H9 (cell line): ENCODE measurements at places on chromosomes 16 and 17. TPM values are rescaled to one million over a fixed set of nuclear protein-coding genes. Genes with fewer than 3 reads are reported as not detected.
A peak's percentile ranks its signal among the peaks of the same experiment; 100 is the strongest.

- no peak for DNase-seq
These were observed 324.1 kb downstream of the ZFHX3 start for GRCh38 chr16:72723781-72724180.

DNA sequence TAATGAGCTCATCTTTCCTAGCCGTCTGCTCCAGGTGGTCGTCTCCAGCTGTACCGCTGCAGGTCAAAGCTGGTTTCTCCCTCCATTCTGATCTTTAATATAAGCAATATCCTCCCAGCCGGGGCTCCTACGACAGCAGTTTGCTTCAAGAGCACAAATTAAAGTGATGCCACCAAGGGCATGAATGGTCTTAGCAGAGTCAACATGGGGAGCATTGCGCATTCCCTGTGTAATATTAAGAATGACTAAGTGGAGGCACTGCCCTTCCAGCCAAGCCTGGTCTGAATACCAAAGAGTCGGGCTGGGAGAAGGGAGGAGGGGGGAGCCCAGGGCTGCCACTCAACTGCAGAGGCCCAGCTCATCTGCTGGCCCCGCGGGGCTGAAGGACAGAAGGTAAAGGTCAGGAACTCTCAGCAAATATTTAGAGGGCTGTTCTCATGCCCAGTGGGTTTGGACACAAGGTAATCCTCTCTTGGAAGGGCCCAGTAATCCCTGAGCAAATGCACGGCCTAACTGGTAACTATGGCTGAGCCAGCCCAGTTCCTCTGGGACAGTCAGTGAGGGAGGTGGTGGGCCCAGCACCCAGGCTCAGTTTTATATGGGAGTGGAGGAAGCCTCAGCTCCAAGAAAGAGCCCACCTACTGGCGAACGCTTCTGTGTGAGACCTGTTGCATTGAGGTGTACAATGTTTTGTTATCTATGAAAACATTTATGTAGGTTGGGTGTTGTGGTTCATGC is 121.2 kb downstream of the IRX3 start:
- no peak for DNase-seq

GRCh38 chr16:79294568-79294967 is 306.0 kb downstream of the MAF start:
- DNase-seq: no peak

- no peak for DNase-seq
These were observed 39.7 kb downstream of the REXO5 start for GRCh38 chr16:20846030-20846429.

DNA sequence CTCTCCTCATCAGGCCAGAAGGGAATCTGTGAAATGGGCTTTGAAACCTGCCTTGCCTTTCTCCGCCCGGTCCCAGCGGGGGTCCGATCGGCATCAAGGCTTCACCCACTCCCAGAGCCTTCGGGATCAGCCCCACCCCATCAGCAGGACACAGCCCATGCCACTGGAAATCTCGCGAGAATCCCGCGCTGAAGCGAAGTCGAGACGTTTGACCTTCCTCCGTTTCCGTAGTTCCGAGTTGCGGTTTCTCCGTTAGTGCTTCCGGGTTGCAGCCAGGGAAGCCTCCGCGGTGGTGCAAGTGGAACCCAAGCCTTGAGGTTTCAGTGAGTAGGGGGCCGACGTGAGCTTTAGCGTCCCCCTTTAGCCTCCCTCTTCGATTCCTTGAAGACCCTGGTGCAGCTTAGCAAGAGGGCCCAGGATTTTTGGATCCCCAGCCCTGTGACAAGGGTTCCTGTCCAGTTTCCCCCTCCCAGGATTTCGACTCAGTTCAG is at the start of gene COASY:
Gene COASY, plus strand, starts transcription at position 252 of the 491 bp plus-strand sequence. CDS start 475 bp downstream, outside the sequence.
- DNase-seq: peak; percentile 99

GRCh38 chr16:11478431-11479119 is 108.1 kb downstream of the LITAF start:
- DNase-seq: no peak

GRCh38 chr16:65121870-65122723 is at the start of gene CDH11:
Gene CDH11 (minus strand): TSS chr16:65122063. CDS start chr16:65004869, 117,194 bp downstream.
- DNase-seq: peak; percentile 70

DNA sequence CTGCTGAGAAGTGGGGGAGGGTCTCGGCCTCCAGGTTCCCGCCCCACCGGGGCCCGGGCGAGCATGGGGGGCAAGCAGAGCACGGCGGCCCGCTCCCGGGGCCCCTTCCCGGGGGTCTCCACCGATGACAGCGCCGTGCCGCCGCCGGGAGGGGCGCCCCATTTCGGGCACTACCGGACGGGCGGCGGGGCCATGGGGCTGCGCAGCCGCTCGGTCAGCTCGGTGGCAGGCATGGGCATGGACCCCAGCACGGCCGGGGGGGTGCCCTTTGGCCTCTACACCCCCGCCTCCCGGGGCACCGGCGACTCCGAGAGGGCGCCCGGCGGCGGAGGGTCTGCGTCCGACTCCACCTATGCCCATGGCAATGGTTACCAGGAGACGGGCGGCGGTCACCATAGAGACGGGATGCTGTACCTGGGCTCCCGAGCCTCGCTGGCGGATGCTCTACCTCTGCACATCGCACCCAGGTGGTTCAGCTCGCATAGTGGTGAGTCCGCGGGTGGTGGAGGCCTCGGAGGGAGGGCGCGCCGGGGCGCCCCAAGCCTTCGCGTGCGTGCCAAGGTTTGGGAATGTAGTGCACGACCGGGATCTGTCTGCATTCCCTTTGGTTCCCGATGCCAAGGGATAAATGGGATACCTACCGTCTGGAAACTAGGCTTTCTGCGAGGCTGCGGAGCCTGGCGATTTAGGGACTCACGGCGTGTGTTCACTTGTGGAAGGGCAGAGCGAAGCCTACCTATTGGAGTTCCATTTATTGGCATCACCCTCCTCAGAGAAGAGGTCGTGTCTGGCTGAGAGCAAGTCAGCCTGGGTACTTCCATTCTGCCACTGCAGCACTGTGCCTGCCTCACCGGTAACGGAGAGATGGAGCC is 1.0 kb downstream of the ZNRF1 start:
- peak; percentile 76 for DNase-seq

DNA sequence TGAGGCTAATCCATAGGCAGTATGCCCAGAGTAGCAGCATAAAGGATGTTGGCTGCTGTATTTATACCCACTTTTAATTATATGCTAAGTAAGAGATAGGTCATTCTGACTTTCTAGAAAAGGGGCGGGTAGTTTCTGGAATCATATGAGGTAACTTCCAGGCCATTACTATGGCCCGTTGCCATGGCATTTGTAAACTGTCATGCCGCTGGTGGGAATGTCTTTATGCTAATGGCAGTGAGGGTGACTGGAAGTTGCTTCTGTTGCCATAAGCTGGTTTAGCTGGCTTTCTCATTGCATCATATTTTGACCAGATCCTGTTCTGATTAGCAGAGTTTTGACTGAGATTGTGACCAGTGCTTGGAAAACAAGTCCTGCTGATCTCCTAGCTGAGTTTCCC is 929.6 kb upstream of the CDH8 start:
- no peak for DNase-seq

GRCh38 chr16:72972878-72973571 is 74.9 kb downstream of the ZFHX3 start:
- DNase-seq: no peak

DNA sequence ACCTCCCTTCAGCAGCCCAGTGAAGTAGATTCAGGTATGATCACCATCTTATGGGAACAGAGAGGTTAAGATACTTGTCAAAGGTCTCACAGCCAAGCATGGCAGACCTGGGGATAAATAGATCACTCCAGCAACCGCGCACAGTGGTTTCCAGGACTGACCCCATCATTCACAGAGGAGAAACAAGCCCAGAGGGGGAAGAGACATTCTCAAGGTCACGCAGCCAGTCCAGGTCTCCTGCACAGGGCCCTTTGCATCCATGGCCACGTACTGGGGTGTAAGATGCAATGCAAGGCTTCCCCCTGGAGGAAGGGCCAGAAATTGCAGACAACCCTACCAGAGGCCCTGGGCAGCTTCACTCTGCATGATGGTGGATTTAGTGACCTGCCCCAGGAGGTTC is 19.9 kb downstream of the TLE7 start:
- DNase-seq: peak; percentile 71

DNA sequence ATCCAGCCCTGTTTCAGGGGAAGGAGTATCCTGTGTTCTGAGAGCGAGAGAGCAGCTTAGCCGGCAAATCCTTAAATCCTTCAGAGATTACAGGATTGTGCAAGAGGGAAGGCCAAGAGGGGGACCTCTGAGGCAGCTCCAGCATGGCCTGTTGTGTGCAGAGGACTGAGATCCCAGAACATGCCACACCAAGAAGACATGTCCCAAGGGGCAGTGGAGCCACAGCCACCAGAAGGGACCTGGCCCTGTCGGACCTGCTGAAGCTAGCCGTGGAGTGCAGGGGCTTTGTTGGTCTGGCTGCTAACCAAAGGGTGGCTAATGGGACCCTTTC is 1.6 kb upstream of the MRC2 start:
- DNase-seq: peak; percentile 35

- DNase-seq: no peak
These were observed 7.0 kb downstream of the DHX40 start for GRCh38 chr17:59572301-59572924.

GRCh38 chr17:45364531-45365390 is 47.9 kb upstream of the MAP3K14 start:
- DNase-seq: peak; percentile 99

DNA sequence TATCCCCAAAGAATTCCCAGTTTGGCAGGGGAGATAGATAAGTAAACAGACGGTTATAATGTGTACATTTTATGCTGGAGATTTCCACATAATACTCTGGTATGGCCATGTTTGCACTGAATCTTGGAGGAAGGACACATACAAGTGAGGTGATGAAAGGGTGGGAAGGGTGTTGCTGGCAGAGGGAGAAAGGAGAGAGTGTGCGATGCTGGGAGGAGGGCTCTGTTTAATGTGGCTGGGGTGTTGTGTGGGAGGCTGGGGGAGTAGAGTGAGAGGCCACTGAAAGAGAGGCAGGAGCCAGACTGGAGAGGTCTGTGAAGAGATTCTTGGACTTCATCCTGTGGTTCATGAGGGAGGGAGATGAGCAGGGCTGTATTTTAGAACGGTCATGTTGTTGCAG is 87.6 kb downstream of the SPACA3 start:
- no peak for DNase-seq

DNA sequence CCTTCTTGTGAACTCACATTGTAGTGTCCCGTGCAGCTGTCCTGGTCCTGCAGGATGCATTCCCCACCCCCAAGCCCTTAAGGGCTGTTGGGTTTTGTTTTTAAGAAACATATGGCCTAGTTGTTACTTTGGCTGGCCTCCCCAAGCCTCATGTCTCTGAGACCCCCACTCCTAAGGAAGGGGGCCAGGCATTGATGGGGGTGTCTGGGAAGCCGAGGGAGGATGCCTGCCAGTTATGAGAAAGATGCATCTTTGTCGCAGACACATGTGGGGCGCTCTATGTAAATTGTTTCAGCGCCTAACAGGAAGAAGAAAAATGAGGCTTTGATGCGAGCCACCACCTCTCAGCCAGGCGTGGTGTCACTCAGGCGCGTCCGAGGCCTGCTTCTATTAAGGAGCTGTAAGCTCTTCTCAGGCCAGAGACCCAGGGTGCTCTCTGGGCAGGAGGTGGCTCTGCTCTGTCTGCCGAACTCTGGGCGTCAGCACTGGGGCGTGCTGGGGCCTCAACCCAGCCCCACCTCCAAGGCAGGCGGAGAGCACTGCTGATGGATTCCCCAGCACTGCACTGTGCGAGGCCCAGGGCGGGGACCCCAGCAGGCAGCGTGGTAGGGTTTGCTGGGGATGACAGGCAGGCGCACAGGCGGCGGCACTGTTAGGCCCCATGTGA is 70.6 kb downstream of the SREBF1 start:
- DNase-seq: no peak

GRCh38 chr16:4454623-4455022 is 19.8 kb downstream of the NMRAL1 start:
- DNase-seq: peak; percentile 47

DNA sequence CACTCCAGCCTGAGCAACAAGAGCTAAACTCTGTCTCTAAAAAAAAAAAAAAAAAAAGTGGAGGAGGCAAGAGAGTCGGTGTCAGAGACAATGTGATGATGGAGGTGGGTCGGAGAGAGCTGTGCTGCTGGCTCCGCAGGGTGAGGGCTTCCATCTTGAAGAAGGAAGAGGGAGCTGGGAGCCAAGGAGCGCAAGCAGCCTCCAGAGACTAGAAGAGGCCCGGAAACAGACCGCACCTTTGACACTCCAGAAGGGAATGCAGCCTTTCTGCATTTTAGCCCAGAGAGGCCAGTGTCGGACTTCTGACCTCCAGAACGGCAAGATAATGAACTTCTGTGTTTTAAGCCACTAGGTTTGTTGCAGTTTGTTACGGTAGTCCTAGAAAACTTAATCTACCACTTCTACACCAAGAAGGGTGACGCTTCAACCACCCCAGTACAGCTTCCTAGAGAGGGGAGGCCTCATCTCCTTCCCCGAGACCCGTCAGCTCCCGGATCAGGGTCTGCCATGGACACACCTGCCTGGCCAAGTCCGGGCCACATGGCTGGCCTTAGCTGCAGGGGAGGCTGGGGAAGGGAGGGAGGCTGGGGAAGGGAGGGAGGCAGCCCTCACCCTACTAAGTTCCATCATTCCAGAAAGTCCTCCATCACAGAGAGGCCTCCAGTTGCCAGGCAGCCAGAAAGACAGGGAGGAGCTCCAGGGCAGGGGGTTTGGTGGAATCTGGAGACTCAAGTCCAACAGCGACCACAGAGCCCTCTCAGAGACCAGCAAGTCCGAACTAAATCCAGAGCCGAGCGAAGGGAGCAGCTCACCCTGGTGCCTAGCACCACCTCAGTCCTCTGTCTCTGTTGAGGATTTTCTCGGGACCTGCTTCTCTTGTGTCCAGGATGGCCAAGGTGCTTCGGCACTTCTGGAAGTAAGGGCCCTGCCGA is 13.2 kb upstream of the RBFOX3 start:
- peak; percentile 32 for DNase-seq

DNA sequence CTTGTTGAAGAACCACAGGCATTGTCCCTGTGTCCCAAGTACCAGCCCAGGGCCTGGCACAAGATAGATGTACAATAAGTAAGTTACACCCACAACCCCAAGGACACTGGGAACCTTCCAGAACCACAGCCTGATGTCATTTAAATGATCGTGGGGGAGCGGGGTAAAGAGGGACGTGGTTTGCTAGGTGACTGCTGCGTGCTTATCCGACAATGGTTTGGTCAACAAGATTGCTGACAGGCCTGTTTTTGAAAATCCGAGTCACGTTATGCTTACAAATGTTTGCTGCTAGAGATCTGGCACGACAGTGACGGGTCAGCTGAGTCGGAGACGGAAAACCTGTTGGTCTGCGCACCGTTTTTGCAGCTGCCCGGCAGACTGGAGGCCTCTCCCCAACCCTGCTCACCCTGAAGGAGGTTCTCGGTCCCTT is 22.8 kb downstream of the COTL1 start:
- DNase-seq: peak; percentile 22

DNA sequence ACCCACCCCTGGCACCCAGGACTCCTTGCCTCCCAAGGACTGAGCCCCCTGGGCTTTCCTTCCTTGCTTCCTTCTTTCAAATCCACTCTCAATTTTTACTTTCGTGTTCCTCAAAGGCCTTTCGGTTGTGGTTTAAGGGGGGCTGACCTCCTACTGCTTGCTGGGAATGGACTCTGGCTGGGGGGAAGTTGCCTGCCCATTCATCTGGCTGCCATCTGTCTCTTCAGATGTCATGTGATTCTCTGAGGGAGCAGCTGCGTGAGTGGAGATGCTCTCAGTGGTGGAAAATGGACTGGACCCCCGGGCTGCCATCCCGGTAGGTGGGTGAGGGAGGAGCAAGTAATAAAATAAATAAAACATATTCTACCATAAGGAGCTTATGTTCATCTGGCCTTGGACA is 93.8 kb upstream of the RPRML start:
- no peak for DNase-seq

IGFALS gene
- not detected in 2 replicates for total RNA-seq

OR1A1 gene
- not detected in 2 replicates for total RNA-seq

KCNH4 gene
- 0.13 TPM in 1 of 2 replicates, not detected in the other for total RNA-seq

HEATR9 gene
- total RNA-seq: not detected in 2 replicates

CNTNAP4 gene
- not detected in 2 replicates for total RNA-seq

CACNG1 gene
- not detected in 2 replicates for total RNA-seq
